ENCODE measurements at places on chromosomes 4 and X. TPM values are rescaled to one million over a fixed set of nuclear protein-coding genes. Genes with fewer than 3 reads are reported as not detected.

GRCh38 chrX:155577682-155578081 lies 35.1 kb downstream of the TMLHE start:
- DNase-seq, result peak; percentile 8

DNA sequence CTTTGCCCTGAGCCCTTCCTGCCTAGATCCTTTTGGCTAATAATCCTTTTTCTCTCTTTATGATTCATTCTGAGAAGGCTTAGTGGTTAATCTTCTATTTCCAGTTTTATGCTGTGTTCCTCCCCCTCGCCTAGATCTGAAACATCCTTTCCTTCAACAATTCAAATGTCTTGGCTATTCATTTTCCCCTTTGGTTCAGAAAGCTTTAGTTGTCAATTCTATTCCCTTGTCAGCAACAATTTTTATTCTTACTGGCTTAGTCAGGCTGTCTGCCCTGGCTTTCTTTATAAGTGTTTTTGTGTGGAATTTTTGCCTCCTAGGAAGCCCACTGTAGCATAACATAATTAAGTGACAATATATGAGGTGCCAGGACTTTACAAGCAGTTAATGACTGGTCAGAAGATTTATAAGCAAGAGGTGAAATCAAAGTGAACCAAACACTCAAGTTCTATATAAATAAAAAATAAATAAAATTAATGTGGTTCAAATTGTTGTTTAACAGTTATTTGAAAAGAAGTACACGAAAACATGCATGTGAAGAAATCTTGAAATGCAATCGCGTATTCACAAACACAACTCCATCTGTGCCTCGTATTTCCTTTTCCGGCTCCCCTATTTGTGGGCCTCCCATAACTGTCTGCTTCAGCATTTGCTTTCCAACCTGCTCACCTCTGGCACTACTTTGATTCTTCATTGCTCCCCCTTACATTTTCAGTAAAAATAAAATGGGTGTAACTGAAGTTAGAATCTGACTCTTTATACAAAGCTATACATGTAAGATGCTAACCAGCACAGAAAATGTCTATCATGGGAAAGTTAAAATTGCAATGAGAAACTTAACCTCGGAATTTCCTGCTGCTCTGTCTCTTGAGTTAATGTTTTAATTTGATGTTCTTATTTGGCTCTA lies 235.4 kb downstream of the SPRY1 start:
- DNase-seq, result no peak

GRCh38 chrX:71366674-71367256 lies 608 bp downstream of the TAF1 start:
- peak; percentile 37 for DNase-seq

DNA sequence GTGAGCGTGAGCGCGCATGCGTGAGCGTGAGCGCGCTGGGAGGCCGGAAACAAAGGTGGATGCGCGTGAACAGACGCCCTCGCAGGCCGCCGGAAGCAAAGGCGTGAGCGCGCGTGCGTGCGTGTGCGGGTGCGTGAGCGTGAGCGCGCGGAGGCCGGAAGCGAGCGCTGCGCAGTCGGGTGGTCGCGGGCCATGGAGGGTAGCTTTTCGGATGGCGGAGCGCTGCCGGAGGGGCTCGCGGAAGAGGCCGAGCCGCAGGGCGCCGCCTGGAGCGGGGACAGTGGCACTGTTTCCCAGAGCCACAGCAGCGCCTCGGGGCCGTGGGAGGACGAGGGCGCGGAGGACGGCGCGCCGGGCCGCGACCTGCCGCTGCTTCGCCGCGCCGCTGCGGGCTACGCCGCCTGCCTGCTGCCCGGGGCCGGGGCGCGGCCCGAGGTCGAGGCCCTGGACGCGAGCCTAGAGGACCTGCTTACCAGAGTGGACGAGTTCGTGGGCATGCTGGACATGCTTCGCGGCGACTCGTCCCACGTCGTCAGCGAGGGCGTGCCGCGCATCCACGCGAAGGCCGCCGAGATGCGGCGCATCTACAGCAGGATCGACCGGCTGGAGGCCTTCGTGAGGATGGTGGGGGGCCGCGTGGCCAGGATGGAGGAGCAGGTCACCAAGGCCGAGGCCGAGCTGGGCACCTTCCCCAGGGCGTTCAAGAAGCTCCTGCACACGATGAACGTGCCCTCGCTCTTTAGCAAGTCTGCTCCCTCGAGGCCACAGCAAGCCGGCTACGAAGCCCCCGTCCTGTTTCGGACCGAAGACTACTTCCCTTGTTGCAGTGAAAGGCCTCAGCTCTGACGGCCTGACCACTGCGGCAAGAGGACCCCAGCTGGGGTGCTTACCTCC lies at the start of gene BLOC1S4:
Gene BLOC1S4, plus strand, starts transcription at position 157 of the 894 bp plus-strand sequence. Its CDS starts 36 bp downstream, at position 193.
- DNase-seq, result peak; percentile 92

DNA sequence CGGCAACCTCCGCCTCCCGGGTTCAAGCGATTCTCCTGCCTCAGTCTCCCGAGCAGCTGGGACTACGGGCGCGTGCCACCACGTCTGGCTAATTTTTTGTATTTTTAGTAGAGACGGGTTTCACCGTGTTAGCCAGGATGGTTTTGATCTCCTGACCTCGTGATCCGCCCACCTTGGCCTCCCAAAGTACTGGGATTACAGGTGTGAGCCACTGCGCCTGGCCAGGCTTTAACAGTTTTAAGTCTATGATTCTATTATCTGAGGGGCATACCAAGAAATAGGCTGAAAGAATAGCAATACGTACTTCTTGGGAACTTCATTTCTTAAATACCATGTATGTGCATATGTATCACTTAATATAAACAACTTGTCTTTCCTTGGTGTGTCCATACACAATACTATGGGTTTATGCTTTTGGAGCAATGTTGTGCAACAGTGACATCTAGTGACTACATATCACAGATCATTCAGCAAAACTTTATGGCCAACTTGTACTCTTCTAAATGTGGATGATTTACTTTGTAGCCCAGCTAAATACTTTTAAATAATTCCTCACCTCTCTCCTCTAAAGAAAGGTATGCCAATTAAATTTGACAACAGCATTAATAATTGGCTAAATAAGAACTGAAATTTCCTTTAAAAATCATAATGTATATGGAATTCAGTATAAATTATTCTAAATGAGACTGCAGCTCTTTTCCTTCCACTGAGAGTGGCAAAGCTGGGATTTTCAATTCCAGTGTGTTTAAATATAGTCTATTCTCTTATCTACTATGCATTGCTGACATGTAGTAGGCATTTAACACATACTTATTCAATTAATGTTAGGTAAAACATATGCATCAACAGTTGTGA lies 10.4 kb downstream of the SLC9B1 start:
- no peak for DNase-seq

DNA sequence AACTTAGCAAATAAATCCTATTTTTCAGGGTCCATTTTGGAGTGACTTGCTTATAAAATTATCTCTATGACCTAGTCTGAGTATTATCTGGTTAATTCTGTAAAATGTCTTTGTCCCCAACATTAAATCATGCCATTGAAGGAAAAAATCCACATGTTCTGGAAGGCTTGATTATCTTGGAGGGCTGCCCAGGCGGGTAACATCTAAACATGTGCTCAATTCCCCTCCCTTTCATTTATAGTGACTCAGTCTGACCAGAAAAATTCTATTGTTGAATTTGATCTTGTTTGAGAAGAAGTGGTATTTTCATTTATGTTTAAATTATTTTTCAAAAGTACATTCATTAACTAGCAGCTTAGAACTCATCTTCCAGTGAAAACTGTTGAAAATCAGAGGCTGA lies 55.4 kb upstream of the SLC10A7 start:
- no peak for DNase-seq

DNA sequence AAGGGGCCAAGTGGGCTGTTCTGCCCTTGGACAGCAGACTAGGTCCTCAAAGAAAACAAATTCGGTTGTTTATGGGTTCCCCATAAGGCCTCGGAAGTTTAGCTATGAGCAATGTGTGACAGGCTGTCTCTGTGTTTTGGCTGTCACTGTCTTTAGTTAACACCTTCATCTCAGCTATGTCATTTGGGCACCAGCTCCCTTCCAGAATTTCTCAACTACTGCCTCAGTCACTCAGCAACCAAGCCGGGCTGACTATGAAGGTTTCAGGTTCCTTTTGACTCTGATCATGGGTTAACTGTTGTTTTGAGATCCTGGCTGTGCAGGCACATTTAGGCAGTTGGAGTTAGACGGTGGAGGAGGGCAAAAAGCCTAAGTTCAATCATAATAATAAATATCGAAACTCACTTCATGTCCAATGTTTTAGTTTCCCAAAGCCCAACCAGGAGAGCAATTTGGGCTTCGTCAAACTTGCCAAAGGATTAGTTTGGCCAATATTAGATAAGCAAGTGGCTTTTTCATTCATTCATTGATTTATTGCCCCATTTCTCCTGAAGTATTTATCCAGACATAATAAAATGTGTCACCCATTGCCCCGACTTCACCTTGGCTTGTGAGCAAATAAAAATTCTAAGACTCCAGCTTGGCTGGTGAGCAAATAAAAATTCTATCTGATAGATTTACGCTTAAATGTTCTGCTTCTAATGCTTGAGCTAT lies 9.1 kb upstream of the PAGE1 start:
- peak; percentile 20 for DNase-seq

DNA sequence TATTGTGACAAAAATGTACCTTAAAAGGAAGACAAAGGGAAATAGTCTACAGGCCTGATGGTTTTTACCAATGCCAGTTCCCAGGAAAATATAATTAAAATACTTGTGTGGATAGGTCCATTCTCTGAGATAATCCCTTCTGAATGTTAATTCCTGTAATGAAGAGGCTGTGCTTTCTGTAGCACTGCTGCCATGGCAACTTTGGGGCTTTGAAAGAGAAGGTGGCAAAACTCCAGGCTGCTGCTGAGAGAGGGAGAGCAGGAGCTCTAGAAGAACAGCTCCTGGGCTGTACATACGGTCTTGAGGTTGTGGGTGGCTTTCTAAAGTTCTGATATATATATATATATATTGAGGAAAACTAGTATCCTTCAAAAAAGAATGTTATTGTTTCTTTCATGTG lies 125.4 kb downstream of the PDLIM5 start:
- DNase-seq, result no peak

GRCh38 chr4:44671636-44672035 lies 6.6 kb upstream of the GUF1 start:
- no peak for DNase-seq

DNA sequence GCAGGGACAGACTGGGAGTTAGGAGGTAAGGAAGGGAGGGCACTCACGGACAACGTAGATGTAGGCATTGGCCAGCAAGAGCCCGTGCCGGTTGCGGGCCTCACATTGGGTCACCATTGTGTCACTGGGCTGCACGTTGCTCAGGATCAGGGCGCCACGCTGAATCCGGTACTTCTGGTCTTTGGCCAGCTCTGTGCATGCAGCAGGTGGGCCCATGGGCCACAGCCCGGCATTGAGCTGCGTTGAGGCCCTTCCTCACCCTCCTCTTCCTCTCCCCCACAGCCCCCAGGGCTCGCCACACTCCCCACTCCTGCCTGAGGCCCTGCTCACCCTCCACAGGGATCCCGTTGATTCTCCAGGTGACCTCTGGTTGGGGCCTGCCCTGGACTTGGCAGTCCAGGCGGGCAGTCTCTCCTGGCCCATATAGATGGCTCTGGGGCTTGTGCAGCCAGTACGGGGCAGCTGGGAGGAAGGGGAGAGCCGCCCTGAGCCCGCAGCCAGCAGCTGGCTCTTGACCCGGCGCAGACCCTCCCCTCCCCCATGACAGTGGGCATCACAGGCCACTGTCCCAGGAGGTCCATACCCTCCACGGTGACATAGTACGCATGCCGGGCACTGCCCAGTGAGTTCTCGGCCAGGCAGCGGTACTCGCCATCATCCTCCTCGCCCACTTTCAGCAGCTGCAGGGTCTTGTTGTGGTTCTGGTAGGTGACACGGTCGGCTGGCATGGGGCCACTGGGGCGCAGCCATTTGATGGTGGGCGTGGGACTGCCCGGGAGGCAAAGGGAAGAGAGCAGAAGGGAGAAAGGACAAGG lies 16.3 kb downstream of the L1CAM start:
- no peak for DNase-seq

DNA sequence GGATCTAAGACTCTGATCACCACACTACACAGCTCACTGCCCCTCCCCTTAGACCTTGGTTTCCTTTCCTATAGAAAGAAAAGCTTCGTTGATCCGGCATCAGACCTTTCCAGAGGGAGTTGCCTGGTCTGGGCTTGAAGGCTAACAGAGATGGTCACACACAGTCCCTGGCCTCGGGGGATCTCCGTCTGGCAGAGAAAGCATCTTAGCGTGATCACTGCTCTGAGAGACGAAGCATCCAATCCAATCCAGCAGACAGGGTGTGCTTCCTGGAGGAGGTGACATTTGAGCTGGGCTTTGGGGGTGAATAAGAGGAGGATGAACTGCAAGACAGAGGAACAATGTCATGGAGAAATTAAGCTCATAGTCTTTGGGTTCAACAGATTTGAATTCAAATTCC lies 49.5 kb downstream of the HTRA3 start:
- no peak for DNase-seq

DNA sequence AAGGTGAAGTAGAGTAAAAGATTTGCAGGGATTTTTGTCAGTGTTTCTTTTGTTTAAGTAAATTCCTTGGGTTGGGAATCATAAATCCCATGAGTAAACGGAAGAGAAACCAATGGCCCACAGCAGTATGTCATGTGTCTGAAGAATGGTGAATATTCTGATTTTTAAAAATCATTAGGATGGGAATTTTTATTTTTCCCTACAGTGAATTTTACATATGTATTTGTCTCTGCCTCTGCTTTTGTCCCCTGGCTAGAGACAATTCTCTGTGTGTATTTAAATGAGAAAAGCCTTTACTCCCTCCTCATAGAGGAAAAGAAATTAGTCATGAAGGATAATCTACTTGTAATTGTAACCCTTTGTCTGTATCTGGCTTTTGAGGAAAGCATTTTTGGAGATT lies 152.1 kb downstream of the THOC2 start:
- no peak for DNase-seq

- DNase-seq, result no peak
Observed at GRCh38 chr4:143431526-143432257, 81.8 kb upstream of the SMARCA5 start.

SMIM10L2A gene
- 0.24 TPM for total RNA-seq

GPR143 gene
- total RNA-seq, result not detected

CHIC2 gene
- 11.2 TPM for total RNA-seq

ATRX gene
- 60.4 TPM for total RNA-seq

Data from activated CD4-positive, alpha-beta memory T cell treated with anti-CD3 and anti-CD28 coated beads for 36 hours (primary cell).